ENCODE measurements at places on chromosomes 4 and X.

GRCh38 chrX:36214924-36215323 is 295.4 kb downstream of the CFAP47 start:
- DNase-seq, result no peak

GRCh38 chr4:29320947-29321620 is 1399.1 kb upstream of the PCDH7 start:
- DNase-seq, result no peak

DNA sequence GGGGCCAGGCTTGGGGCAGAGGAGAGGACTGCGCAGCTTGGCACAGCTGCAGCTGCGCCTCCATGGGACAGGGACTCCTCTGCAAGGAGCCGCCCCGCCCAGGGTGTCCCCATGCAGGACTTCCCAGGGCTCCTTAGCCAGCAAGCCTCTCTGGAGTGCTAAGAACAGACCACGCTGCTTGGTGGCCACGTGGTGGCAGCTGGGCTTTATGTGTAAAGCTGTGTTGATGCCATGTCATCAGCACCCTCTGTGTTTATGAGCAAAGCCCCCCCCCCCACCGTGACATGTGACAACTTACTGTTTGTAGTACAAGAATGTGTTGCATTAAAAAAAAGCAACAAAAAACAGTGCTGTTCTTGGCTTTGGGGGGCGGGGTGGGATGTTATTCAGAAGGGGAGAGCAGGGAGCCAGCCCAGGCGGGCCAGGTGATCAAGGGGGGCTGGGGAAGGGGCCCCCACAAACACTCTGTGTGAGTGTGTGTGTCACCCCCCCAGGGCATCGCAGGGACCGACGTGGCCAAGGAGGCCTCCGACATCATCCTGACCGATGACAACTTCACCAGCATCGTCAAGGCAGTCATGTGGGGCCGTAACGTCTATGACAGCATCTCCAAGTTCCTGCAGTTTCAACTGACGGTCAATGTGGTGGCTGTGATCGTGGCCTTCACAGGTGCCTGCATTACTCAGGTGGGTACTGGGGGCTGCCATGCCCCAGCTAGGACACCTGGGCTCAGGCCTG is 40.3 kb downstream of the ATP2B3 start:
- DNase-seq, result no peak

GRCh38 chrX:66633541-66633940 is 5.3 kb downstream of the EDA2R start:
- no peak for DNase-seq

GRCh38 chr4:41632481-41633073 is 94.6 kb downstream of the LIMCH1 start:
- DNase-seq, result no peak

DNA sequence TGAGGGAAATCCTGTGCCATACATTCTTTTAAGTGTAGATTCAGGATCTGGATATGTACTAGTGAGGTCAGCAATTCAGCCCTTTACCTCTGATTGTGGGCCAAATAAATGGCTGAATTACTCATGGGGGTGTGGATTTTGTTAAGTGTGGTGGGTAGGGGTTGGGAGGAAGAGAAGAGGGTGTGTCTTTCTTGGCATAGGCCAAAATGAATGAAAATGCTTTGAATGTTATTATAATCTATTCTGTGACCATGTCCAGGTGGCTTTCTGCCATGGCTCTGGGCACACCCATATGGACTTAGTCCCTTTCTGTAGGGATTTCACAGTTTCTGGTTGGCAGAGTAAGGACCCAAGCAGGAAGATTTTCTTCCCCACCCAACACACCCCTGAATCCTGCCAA is 244.3 kb downstream of the CBR4 start:
- no peak for DNase-seq

- DNase-seq, result no peak
Observed at GRCh38 chrX:6681521-6682145, 146.7 kb upstream of the VCX3A start.

- no peak for DNase-seq
Observed at GRCh38 chr4:27008679-27009078, 148.0 kb downstream of the STIM2 start.

DNA sequence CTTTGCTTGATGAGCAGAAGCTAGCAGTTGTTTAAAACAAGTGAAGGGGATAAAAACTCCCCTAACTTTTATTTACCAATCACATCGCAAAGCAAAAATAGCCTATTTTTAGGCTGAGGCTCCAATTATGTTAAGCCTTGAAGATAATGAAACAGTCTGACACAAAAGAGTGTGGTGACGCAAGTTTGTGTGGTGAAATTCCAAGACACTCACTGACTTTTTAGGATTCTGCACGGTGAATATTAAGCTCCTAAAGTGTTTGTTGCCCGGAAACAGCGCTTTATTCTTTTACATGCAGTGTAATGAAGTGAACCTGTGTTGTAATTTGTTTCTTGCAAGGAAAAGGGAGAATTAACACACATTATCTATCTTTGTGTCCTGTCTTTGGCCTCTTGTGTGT is 74.8 kb downstream of the POLA1 start:
- DNase-seq, result no peak

DNA sequence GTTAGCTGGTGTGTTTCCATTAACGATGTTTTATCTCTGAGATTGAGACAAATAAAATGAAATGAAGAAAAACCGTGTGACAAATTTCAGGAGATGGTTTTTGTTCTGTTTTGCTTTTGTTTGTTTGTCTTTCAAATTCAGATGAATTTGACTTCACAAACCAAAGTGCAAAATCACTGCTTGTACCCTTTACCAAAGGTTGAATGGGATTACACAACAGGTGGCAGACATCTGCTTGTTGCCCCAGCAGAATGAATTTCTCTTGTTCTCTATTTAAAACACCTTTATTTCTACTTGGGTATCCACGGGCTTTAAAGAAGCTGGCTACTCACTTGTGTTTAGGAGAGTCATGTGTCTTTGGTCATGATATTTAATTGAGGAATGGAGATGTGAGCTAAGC is 239.7 kb upstream of the CLNK start:
- no peak for DNase-seq

DNA sequence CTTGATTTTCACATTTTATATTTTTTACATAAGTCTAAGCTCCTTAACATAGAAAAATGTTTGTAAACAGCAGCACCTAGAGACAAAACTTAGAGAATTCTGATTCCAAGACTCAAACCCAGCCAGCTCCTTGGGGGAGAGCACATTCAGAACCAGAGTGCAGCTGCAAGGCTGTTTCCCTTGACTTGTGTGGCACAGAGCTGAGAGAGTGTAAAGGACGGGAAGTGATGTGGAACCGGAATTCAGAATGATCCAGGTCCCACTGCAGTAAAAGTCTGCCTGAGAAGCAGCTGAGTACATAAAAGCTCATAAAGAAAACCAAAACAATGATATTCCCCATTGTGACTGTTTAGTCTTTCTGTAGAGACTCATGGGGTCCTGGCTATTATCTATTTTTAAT is 713.8 kb downstream of the RAB28 start:
- no peak for DNase-seq

DNA sequence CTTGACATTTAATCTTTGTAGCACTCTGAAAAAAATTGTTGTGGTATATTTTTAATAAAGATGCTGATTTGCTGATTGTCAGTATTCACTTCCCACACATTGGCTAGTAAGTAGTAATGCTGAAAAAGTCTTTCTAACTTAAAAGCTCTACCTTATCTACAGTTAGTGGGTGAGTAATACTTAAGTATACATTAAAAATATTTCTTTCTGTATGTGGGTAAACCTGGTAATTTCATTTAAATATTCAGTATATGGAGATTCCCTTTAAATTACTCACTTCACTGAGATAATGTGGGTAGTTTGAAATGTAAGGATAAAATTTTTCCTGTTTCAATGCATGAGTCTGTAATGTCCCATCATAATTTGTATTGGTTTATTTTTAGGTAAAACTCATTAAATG is 5.6 kb downstream of the TMEM33 start:
- no peak for DNase-seq

- DNase-seq, result no peak
Observed at GRCh38 chr4:11428231-11428898, at the start of gene HS3ST1. HS3ST1 (minus strand) TSS chr4:11428894; CDS start chr4:11400005, 28,889 bp downstream.

- DNase-seq, result no peak
Observed at GRCh38 chr4:137707626-137708025, 175.3 kb upstream of the PCDH18 start.

GRCh38 chrX:100413229-100413628 is 3.2 kb upstream of the PCDH19 start:
- peak; percentile 69 for DNase-seq

DNA sequence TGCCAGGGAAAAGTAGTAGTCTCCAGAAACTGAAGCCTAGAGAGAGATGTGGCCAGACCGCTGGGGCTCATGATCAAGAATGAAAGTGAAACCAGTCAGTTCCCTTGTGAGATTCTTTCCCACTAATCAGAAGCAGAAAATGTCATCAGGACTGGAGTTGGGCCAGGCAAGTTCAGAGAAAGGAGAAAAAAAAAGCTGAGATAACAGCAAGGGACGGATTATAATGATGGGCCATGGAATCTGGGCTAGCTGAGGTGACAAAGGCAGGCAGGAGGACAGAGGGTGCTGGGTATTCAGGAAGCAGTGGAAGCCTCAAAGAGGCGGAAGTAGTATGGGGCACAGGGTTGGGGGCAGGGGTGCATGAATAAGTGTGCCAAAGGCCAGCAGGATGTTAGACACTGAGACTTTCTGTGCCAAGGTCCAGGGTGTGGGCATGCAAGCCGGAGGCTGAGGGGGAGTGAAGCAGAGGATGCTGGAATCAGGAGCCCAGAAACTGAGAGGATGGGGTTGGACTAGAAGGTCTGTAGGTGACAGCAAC is 2.5 kb downstream of the CXorf38 start:
- DNase-seq, result peak; percentile 75

GRCh38 chrX:35819241-35819640 is 21.1 kb downstream of the MAGEB16 start:
- DNase-seq, result no peak

GRCh38 chrX:147741776-147742175 is 169.9 kb upstream of the FMR1 start:
- no peak for DNase-seq

GRCh38 chr4:182876427-182876826 is 40.8 kb downstream of the DCTD start:
- DNase-seq, result no peak

- no peak for DNase-seq
Observed at GRCh38 chrX:152072236-152072635, 66.1 kb downstream of the MAGEA10 start.

DNA sequence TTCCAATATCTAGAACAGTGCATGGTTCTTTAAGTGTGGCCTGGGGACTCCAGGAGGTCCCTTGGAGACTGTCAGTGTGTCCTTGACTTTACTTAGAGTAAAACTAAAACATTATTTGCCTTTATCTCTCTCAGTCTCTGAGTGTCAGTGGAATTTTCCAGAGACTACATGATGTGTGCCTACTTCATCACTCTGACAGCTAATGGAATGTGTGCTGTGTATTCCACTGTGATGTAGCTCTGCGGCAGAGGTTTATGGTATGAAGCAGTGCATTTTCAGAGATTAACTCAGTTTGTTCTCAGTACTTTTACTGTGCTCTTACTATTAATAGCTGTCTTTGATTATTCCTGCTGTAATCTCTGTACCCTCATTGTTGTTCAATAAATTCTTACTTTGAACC is 85.6 kb downstream of the MANBA start:
- no peak for DNase-seq

DNA sequence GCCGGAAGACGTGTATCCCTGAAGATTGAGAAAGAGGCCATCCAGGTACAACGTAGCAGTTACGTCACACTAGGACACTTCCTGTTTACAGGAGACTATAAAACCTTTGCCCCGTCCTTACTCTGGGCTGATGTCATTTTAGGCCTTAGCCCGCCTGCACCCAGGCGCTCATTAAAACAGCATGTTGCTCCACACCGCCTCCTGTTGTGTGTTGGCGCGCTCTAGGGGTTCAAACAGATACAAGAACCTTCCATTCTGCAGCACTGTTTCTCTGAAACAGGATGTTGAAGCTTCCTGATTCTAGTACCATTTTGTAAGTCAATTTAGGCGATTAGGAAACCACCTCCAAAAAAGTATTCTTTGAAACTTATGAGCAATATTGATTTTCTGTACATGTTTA is 722.1 kb downstream of the PCDH7 start:
- no peak for DNase-seq

GRCh38 chrX:53421772-53422085 is 725 bp downstream of the SMC1A start:
- no peak for DNase-seq

GRCh38 chr4:29310252-29310651 is 1409.9 kb upstream of the PCDH7 start:
- DNase-seq, result no peak

- no peak for DNase-seq
Observed at GRCh38 chr4:153156263-153156662, 48.0 kb upstream of the TRIM2 start.

GRCh38 chr4:124686279-124686678 is 26.3 kb downstream of the ANKRD50 start:
- DNase-seq, result no peak

- DNase-seq, result no peak
Observed at GRCh38 chr4:143407888-143408287, 71.2 kb downstream of the GAB1 start.

DNA sequence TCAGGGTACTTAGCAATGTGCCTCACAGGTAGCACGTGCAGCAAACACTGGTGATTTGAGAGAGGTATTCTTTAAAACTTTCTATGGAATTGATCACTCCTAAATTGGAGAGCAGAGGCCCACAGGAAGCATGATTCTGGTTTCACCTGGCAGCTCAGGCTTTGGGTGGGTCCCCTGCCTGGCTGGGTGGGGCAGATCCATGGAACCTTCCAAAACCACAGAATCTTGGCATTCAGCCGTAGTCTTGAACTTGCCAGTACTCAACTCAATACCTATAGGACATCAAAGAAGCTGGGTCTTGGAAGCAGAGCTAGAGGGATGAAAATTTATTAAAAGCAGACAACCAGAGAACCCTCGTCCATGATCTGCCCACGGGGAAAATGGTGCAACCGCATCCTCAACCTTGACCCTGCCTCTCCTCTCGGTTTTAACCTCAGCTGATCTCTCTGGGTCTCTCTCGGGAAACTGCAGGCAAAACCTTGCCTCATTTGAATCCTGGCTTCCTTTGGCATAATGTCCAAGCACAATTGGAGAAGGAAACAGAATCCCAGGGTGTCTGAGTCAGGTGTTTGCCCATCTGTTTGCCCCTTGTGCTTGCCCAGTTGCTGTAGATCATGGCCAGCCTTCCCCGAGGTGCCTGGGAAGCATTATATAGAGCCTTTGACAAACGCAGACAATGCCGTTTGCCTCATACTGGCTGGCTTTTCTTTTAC is 22.9 kb downstream of the OTOP1 start:
- DNase-seq, result no peak

GRCh38 chr4:110629214-110629754 is 6.4 kb upstream of the PITX2 start:
- DNase-seq, result no peak

All from RKO (cell line).